ENCODE measurements at places on chromosomes 3 and 15.

DNA sequence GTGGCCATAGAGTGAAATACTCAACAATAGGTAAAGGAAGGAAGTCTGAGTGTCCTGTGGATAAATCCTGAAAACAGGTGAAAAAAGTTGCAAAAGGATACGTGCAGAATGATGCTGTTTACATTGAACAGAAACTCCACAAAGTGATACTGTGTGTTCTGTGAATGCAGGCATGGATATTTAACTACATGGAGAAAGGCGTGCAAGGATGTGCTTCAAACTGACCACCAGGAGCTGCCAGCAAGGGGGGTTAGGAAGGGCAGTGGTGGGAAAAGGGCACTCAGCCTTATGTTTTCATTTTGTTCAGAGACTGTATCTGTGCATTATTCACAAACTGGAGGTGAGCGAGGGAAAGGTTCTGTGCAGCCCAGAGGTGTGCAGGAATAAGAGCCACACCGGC is 47.4 kb downstream of the DNAJB8 start:
- no peak for DNase-seq

GRCh38 chr15:90597577-90597976 is 67.9 kb downstream of the CRTC3 start:
- DNase-seq: peak; percentile 23

DNA sequence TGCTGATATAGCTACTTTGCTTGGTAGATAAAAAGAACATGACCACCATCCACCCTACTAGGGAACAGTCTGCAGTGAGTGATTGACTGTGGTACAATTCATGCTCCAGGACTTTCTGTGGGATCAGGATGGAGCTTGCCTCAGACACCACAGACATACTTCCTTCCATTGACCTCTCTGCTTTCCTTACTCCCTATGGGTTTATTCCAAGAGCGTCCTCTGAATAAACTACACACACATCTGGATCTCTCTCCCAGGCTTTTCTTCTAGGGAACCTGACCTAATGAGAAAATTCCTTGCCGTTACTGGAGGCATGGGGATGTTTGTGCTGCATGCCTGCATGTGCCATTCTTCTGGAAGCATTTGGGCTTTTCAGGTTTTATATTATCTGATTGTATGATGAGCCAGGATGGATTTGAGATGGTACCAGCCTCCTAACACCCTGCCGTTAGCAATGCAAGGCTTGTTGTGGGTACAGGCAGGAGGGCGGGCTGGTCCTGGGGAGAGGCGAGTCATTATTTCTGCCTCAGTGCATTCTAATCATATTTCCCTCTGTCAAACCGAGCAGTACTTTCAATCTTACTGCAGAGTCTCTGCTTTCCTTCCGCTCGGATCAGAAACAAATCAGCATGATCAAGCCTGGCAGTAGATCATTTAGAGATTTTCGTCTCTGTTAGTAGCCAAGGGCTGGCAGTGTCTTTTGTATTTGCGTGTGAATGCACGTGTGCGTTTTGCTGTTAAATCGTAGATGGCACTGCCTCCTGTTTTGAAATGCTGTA is 279.2 kb downstream of the PDCD6IP start:
- DNase-seq: no peak

GRCh38 chr15:63319065-63319464 is 41.7 kb downstream of the APH1B start:
- no peak for DNase-seq

DNA sequence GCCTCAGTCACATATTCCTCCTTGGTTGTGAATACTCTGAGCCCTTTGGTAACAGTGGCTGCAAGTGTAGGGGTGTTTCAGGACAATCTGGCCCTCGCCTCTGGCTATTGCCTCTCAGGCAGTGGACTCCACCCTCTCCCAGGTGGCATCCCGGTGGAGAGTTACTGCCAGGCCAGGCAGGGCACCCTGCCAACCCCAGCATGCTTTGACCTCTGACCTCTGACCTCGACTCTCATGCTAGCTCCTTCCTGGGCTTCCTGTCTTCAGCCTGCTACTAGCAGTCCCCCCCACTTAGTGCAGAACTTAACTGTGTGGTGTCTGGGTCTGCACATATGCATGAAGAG is 5.5 kb downstream of the TM6SF1 start:
- DNase-seq: no peak

DNA sequence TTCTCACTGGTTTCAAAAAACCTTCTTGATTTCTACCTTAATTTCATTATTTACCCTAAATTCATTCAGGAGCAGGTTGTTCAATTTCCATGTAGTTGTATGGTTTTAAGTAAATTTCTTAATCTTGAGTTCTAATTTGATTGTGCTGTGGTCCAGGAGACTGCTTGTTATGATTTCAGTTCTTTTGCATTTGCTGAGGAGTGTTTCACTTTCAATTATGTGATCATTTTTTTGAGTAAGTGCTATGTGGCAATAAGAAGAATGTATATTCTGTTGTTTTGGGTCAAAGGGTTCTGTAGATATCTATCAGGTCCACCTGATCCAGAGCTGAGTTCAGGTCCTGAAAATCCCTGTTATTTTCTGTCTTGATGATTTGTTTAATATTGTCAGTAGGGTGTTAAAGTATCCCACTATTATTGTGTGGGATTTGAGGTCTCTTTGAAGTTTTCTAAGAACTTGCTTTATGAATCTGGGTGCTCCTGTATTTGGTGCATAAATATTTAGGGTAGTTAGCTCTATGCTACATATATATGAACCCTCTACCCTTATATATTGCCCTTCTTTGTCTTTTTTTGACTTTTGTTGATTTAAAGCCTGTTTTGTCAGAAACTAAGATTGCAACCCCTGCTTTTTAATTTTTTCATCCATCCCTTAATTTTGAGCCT is 158.4 kb upstream of the TPRG1 start:
- peak; percentile 64 for DNase-seq

GRCh38 chr3:106126846-106127235 is 258.0 kb upstream of the CBLB start:
- no peak for DNase-seq

- DNase-seq: no peak
Observed at GRCh38 chr3:100910986-100911385, 82.2 kb downstream of the ABI3BP start.

GRCh38 chr3:150132101-150132749 is 161.5 kb upstream of the PFN2 start:
- DNase-seq: no peak

DNA sequence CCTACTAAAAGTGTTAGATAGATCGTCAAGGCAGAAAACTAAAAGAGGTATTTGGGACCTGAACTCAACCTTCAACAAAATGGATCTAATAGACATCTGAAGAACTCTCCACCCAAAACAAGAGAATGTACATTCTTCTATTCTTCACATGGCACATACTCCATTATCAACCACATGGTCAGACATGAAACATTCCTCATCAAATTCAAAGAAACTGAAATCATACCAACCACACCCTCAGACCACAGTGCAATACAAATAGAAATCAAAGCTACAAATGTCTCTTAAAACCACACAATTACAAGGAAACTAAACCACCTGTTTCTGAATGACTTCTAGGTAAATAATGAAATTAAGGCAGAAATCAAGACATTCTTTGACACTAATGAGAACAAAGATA is 984.1 kb upstream of the GBE1 start:
- no peak for DNase-seq

DNA sequence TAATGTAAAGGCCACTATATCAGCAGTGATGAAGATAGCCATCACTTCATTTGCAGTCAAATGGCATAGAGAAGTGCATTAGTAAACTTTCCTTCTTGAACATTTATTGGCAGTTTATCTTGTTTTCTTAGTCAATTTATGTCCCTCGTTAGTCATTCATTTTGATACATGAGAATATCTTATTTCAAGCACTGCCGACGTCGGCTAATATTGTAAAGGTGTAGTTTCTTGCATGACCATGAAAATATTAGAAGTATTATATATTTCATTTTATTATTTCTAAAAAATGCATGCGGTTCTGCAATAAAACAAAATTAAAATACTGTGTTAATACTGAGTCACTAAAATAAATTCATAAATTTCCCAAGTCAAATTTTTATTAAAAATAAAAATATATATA is 751.6 kb upstream of the ROBO1 start:
- no peak for DNase-seq

DNA sequence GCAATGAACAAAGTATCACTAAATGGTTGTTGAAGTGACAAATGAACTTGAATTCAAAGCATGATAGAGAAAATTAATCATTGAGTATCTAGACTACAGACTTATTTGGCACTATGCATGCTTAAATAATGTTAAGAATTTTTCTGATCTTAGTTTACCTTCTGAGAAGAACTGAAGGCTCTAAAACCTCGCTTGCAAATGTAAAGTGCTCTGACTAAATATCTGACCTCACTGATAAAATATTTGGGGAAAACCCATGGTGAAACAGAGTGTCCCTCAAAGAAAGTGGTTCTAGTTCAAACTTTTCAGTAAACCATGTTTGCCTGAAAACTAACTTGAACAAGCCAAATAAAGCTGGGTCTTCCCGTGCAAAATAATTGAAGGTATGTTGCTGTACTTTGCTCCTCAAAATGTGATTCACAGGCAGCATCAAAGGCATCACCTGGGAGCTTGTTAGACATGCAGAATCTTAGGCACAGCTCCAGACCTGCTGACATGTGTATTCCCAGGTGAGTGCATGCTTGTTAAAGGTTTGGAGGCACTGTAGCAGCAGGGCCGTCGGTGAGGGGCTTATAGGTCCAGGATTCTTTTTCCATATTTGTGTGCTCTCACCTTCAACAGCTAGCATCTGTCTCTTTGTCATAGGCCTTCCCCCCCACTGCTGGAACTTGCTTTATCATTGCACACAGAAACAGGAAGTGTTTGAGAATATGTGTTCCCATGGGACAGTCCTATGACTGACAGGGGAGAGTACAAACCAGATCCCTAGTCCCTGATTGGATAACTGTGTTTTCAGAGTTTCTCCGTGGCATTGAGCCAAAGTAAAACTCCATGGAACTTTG is 524.2 kb upstream of the LMCD1 start:
- no peak for DNase-seq
